Stimulated activated CD4-positive, alpha-beta T cell treated with anti-CD3 and anti-CD28 coated beads, Interleukin-4, amount 100 ng/mL, for 48 hours (primary cell): ENCODE measurements at places on chromosomes 3 and 15.

- no peak for DNase-seq
Measured at GRCh38 chr3:191340966-191341365, 10.6 kb upstream of the UTS2B start.

DNA sequence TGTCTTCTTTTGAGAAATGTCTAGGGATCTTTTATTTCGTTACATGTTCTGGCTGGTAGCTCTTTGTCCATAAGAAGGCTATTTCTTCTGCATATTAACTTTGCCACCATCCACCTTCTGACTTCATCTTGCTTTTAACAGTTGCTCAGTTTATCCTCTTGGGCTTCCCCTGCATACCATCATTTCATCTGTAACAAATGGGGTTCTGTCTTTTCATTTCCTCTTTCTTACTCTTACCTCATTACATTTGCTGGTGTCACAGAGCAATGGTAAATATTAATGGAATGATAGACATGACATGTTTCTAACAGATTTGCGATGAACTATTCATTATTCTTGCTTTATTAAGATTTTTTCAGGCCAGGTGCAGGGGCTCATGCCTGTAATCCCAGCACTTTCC is 62.4 kb downstream of the GASK1A start:
- no peak for DNase-seq

DNA sequence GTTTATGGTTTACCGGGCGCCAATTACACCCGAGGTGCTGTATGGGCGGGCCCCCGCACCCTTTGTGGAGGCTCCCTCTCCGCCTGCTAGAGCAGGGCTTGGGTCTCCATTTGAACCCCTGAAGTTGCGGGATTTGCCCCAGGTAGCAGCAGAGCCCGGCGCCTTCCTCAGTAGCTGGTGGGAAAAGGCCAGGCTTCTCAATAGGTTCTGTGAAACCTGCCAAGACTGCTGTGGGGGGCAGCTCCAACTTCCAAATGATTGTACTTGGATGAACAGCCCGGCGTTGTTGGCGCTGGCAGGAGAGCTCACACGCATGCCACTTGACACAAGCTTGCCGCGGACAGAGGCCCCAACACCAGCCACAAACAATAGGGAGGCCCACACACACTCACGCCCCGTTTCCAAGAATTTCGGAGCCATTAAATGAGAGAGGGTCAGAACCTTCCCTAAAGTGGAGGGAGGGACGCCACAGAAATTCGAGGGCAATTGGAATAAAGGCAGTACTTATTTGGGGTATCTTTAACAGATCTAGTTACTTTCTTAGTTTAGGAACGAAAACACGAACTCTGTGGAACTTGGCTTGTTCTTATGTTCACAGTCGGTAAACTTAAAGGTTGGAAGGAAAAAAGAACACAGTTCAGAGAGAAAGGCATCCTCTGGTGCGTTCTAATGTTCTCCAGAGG is 1.4 kb downstream of the EPHB3 start:
- no peak for DNase-seq

- DNase-seq: no peak
Measured at GRCh38 chr3:161337311-161337710, 34.0 kb downstream of the SPTSSB start.

DNA sequence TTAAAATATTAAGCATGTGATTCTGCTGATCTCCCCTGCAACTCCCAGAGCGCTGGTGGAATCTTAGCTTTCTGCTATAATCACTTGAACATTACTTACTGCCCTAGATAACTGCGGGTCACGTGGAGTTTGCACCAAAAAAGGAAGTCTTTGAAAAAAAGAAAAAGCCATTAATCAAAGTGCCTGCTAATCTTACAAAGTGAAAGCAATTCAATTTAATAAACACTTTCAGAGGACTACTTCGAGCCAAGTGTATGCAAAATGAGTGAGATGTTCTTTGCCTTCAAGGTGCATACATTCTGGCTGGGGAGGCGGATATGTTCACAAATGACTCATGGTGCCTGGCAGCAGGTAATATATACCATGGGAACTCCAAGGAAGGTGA is 109.9 kb upstream of the GAP43 start:
- no peak for DNase-seq

DNA sequence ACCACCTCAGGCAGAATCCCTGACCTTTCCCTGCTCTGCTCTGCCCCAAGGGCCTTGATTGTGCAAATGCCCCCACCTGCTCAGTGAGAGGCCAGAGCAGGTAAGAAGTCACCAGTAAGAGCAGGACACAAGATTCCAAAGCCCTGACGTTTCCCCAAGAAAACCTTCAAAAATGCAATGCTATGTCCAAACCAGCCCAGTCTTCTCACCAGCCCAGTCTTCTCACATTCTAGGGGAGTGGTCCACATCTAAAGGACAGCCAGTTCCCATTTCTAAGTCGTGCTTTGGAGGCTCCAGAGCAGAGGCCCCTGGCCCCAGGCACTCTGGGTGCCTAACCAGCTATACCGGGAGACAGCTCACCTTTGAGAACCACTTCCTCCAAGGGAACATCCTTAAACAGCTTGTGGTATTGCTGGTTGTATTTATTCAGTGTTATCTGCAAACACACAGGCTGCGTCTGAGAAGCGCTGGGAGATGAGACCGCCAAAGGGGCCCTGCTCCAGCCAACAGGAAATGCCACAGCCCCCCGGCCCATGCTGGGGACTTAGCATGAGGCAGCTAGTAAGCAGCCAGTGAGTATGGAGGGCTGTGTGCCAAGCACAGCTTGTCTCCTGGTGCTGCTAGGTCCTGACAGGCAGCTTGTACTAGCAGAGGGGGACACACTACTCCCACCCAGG is 29.3 kb downstream of the GRAMD2A start:
- DNase-seq: no peak

GRCh38 chr15:55928955-55929354 is 64.5 kb downstream of the NEDD4 start:
- no peak for DNase-seq

DNA sequence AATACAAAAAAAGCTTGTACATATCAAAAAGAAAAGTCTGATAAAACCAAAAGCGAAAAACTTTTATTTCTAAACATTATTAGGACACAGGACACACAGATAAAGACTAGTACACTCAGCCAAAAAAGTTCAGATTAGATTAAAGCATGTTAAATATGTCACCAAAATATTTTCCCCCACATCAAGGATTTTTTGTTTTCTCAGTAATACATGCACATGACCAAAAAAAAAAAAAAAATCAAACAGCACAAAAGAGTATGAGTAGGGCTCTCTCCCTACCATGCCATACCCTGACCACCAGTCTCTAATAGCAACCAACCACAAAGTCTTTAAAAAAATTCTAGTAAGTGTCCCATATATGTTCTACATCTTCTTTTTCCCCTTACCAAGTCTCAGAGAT is 77.4 kb downstream of the LRRFIP2 start:
- DNase-seq: no peak

- DNase-seq: no peak
Measured at GRCh38 chr15:36090286-36090946, 489.0 kb upstream of the CDIN1 start.

DNA sequence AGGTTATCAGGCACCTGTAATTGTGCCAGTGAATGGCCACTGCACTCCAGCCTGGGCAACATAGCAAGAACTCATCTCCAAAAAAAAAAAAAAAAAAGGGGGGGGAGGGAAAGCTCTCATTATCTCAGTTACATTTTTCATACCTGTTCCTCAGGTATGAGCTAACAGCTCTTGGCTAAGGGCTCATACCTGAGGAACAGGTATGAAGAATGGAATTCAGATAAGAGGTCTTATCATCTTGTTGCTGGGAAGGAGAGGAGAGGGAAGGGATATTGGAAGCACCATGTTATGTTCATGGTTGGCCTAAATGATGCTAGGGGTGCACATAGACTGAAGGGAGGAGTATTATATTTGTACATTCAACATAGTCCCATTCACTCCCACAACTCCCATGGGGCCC is 2.6 kb downstream of the SLC15A2 start:
- no peak for DNase-seq

DNA sequence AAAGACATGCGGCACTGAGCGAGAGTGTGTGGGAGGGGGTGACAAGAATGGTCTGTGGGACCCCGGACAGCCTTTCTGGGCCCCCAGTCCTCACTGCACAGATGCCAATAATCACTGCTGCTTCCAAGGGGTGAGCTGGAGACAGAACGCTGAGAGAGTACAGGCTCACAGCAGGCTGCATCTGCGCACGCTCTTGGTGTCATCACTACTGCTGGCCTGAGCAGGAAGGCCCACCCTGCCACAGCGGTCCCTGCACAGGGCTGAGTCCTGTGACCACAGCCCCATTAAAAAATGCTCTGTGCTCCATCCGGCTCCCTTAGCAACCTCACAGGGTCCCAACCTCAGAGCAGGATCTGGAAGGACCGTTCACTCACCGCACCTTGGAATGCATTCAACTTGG is 205.5 kb upstream of the NSMCE3 start:
- no peak for DNase-seq

- no peak for DNase-seq
Measured at GRCh38 chr3:110749006-110749405, 322.6 kb upstream of the NECTIN3 start.

GRCh38 chr3:115085197-115085865 is 61.8 kb downstream of the ZBTB20 start:
- no peak for DNase-seq

- DNase-seq: no peak
Measured at GRCh38 chr3:186354100-186354499, 7.9 kb downstream of the DGKG start.

DNA sequence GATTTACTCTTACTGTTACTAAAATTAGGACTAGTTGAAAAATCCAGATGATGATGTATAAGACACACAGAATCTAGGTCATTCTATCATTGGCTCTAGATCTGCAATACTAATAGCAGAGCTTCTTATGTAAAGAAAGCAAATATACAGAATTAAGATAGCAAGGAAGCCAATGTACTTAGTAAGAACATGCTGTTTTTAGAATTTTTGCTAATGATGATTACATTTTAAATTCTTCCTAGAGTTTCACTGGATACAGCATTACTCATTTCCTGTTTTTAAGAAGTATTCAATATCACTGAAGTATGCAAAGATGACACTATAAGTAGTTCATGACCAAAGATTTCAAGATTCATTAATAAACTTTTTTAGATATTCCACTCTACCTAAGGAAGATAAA is 60.7 kb downstream of the CFAP20DC start:
- DNase-seq: no peak

GRCh38 chr3:152713989-152714388 is 120.9 kb upstream of the P2RY1 start:
- DNase-seq: no peak

GRCh38 chr3:189909573-189909972 is 211.1 kb downstream of the P3H2 start:
- DNase-seq: no peak

- DNase-seq: no peak
Measured at GRCh38 chr3:160009525-160009924, 20.9 kb downstream of the IL12A start.

DNA sequence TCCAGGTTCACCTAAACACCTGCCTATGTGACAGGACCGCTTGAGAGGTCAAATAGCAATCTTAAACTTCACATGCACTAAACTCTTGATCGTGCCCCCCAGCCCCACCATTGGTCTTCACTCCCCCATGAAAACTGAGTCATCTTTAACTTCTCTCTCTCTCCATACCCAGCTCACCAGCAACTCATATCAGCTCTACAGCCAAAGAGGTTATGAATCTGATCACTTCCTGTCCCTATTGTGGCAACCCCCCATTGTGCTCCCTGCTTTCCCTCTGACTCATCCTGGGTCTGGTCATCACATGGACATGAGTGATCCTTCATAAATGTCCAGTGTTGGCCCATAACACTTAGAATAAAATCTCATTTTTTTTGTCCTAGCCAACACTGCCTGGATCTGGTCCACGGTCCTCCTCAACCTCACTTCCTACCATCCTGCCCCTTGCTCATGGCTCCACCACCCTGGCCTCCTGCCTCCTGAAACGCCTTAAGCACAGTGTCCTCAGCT is 103.4 kb upstream of the HACD2 start:
- DNase-seq: no peak

DNA sequence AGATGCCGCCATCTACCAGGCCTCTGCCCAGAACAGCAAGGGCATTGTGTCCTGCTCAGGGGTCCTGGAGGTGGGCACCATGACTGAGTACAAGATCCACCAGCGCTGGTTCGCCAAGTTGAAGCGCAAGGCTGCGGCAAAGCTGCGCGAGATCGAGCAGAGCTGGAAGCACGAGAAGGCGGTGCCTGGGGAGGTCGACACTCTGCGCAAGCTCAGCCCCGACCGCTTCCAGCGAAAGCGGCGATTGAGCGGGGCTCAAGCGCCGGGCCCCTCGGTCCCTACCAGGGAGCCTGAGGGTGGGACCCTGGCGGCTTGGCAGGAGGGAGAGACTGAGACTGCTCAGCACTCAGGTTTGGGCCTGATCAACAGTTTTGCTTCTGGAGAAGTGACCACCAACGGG is 22.6 kb downstream of the ALPK3 start:
- DNase-seq: no peak

DNA sequence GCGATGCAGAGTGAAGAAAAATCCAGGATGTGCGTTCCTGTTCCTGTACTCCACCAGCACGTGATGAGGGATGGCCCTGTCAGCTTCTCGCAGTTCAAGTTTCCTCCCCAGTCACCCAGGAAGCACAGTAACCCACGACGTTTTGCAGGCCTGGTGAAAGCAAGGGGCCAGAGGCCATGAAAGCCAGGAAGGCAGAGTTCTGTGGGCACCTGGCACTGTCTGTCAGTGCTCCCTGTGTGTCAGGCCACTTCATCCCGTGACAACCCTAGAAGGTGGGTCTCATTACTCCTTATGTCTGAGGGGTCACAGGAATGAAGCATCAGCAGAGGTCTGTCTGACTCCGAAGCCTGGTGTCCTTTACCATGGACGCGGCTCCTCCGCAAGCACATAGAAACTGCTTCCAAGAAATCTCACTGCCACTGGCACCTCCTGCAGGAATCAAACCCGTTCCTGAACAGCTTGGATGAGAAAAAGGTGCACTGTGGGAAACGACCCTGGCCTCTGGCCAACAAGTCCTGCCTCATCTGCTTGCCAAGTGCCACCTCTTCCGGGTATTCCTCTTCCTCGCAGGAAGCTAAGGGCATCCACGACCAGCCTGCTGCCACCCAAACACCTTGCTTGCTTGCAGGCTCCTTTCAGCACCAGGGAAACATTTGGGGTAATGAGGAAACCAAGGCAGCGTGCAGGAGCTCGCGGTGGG is 14.6 kb downstream of the RAB43 start:
- no peak for DNase-seq
